ENCODE measurements at places on chromosomes 2 and 18. TPM values are rescaled to one million over a fixed set of nuclear protein-coding genes. Genes with fewer than 3 reads are reported as not detected.

DNA sequence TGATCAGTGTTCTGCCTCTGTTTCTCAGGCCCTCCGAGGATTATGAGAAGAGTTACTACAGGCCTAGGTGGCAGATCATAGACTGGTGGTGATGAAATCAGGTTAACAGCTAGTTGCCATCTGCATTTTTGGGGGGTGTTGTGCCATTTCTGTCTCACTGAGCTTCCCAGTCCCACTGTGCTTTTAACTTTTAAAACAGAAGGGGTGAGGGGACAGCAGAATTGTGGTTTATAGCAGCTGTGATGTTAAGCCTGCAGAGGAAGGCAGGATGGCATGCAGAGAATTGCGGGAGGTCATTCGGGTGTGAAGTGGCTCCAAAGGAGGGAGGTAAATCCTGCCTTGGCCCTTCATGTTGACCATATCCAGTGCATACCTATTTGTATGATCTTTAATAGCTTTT lies 5.0 kb downstream of the CAB39 start:
- no peak for DNase-seq

- no peak for DNase-seq
These were observed 33.0 kb upstream of the SCLY start for GRCh38 chr2:238027591-238028415.

DNA sequence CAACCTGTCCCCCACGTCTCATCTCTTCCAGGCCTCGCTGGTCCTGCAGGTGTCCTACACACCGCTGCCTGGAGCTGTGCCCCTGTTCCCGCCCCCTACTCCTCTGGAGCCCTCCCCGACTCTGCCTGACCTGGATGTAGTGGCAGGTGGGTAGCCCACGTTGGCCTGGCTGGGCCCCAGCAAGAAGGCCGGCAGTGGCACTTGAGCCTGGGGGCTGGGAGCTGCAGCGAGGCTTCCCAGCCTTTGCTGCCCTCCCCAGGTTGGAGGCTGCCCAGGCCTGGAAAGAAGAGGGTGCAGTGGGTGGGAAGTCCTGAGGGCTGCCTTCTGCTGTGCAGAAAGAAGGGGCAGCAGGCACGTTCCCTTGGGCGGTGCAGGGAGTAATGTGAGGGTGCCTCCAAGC lies 58.4 kb downstream of the DYSF start:
- DNase-seq: no peak

The ALK gene
- 0.10 TPM for total RNA-seq

- peak; percentile 21 for DNase-seq
These were observed 134.8 kb downstream of the EIPR1 start for GRCh38 chr2:3242747-3243369.

GRCh38 chr2:10487081-10487740 lies 39.1 kb upstream of the ODC1 start:
- no peak for DNase-seq

The LRRTM1 gene
- total RNA-seq: 0.10 TPM

The HES6 gene
- 1.8 TPM for total RNA-seq

The PTRHD1 gene
- 21.2 TPM for total RNA-seq

The ATOH8 gene
- 5.2 TPM for total RNA-seq

- DNase-seq: no peak
These were observed 32.4 kb upstream of the ACTR3 start for GRCh38 chr2:113857464-113857863.

The ABCG5 gene
- total RNA-seq: not detected

DNA sequence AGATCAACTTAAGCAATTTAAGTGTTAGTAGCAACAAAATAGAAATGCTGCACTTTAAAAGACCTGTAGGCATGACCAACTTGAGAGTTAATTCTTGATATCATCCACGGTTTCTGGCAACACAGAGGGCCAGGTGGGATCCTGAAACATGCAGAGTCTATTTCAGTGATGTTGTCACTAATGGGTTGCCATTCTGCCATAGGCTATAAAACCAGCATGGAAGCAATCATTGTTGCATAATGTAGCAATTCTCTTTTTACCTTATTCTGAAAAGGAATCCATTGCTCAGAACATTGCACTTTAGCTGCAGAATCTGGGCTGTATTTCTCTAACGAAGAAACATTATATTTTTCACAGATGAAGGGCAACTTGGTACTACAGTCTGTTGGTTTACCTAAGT lies 53.9 kb upstream of the CD302 start:
- DNase-seq: no peak

Data from skin of body (tissue), 3 donors.